ENCODE measurements at places on chromosomes 2 and 18.

DNA sequence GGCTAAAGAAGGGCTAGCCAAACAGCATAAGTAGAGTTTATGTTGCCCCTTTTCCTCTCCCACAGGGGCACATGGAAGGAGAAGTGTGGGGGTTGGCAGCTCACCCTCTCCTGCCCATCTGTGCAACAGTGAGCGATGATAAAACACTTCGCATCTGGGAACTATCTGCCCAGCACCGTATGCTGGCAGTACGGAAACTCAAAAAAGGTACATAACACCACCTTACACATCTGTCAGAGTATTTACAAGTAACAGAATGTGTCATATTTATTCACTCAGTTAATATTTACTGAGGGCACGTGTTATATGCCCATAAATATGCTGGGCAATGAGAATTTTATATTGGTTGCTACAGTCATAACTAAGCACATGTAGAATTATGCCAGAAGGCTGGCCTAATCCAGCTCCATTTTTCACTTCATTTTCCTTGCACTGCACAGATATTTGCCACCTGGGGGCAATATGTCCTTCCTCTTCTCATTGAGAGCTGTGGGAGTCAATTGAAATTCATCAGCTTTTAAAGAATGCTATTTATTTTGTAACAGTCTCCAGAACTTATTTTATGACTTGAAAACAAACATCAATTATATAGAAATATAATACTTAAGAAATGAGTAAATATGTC lies 150.6 kb downstream of the RTN4 start:
- peak; percentile 19 for DNase-seq

DNA sequence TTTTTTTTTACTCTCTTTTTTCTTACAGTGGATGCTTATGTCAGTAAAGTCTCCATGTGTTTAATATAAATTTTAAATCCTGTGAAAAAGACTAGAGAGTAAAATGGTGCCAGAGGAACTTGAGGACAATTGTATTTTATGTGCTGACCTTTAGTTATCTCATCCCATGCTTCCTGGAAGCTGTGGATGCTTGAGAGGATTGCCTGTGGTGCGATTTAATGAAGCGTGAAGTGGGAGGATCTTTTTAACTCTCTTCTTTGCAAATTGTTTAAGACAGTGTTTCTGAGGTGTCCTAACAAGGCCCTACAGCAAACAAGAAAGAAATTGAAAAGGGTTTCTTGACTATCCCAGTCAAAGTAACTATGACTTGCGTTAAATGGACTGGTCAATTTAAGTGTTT lies 84.2 kb downstream of the DTNA start:
- DNase-seq: no peak

- DNase-seq: no peak
Measured at GRCh38 chr2:11080253-11081115, 74.8 kb upstream of the SLC66A3 start.

GRCh38 chr2:236963631-236964182 lies 122.0 kb upstream of the COPS8 start:
- no peak for DNase-seq

DNA sequence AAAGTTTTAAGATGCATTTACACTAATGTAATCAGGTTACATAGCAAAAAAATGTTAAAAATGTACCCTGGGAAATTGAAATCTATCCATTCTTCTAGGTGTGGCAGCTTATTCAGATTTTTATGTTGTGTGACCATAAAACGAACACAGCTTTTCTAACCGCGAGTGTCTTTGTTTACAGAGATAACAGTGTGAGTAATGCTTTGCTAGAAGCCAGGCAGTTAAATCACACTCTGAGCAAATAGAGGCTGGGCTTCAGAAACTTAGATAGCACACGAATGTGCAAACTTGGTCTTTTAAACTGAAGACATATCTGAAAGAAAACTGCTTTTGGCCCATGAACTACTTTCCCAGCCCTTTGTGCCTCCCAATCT lies 116.1 kb downstream of the SPTBN1 start:
- DNase-seq: peak; percentile 80

DNA sequence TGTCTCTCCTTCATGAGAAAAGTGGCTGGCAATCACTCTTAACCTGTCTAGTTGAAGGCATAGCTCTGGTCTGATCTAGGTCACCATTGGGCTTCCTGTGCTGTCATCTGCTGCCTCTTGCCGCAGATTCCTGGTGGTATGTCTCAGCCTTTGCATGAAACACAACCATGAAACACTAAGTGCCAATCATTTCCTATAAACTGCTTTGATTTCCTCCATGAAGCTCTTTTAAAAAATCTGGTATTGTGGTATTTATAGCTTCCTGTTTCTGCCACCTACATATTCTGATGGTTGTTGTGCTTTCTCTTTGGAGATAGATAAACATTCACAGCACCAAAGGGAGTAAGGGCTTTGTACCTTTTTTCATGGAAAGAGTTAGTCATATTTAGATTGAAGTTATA lies 120.0 kb upstream of the EPC2 start:
- DNase-seq: no peak

DNA sequence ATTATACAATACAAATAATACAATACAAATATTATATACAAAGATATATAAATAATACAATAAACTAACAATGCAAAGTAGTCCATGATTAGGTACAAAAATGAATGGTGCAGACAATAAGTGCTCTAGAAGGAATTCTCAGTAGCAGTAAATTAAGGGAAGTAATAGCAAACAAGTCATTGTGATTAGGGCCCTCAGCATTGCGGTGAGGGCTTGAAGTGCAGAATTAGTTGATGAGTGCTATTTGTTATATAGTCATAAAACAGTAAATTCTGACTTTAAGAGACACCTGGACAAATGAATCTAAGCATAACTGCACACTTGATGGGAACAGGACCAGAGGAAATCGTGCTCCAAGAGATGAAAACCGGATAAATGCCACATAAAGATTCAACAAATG lies 74.9 kb downstream of the ANKRD44 start:
- no peak for DNase-seq

DNA sequence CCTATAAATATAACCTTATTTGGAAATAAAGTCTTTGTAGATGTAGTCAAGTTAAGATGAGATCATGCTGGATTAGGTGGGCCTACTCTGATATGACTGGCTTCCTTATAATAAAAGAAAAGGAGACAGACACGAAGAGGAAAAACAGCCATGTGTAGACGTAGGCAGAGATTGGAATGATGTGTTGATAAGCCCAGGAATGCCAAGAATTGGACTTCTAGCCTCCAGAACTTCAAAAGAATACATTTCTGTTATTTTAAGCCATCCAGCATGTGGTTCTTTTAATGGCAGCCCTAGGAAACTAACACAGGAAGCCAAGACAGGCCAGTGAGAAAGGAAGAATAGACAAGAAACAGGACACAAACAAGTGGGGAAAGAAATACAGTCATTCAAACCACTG lies 68.6 kb downstream of the NYAP2 start:
- DNase-seq: no peak

- no peak for DNase-seq
Measured at GRCh38 chr2:218721934-218722333, 11.3 kb downstream of the TTLL4 start.

- no peak for DNase-seq
Measured at GRCh38 chr2:85490861-85491755, 47.9 kb upstream of the MAT2A start.

DNA sequence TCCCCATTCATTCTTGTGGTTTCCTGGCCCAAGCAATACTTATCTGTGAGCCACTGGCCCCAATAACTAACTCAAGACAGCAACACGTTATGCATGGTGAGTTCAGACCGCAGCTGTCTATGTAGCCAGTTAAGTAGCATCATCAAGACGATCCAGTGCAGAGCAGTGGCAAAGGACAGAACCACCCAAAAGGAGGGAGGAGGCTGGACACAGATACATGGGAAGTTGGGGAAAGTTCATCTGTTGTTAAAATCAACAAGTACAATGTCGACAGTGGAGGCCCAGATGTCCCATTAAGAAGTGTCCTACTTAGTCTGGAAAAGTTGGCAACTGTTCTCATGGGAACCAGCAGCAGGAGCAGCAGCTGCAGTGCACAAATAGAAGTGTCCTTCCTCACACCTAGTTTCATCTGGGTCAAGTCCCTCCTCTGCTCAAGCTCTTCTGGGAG lies 106.9 kb upstream of the THOC1 start:
- DNase-seq: no peak

GRCh38 chr2:15377202-15377601 lies 183.9 kb downstream of the NBAS start:
- no peak for DNase-seq

DNA sequence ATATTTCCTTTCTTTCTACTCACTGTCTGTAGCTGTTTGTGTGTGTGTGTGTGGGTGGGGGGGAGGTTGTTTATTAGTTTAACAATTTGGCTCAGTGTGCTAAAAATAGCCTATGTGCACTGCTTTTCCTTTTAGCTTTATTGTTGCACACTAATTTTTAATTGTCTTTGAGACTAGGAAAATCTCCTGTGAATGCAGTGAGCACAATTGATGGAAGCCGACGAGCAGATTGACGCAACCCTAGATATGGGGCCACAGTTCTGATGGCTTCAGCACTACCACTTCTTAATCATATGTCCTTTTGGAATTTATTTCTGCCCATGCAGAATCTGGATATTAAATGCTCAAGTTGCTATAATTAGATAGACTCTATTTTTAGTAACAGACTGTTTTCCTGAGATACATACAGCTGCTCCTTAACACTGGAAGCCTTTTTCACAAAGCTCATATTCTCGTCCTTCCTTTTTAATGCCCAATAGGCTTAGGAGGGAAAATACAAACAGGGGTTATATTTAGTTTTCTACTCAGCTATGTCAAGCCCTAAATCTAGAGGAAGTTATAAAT lies 109.1 kb downstream of the IRS1 start:
- no peak for DNase-seq
